Calu3 (cell line): ENCODE measurements at places on chromosomes 4 and X. TPM values are rescaled to one million over a fixed set of nuclear protein-coding genes. Genes with fewer than 3 reads are reported as not detected.
A peak's percentile ranks its signal among the peaks of the same experiment; 100 is the strongest.

- no peak for DNase-seq
- H3K36me3 ChIP-seq, result no peaks in the 10 kb centered on the region
- peak overlapping the region; percentile 84 for H3K27ac ChIP-seq
Measured at GRCh38 chr4:101155945-101156344, 191.4 kb downstream of the PPP3CA start.

CLNK gene
- not detected in 2 replicates for total RNA-seq

DNA sequence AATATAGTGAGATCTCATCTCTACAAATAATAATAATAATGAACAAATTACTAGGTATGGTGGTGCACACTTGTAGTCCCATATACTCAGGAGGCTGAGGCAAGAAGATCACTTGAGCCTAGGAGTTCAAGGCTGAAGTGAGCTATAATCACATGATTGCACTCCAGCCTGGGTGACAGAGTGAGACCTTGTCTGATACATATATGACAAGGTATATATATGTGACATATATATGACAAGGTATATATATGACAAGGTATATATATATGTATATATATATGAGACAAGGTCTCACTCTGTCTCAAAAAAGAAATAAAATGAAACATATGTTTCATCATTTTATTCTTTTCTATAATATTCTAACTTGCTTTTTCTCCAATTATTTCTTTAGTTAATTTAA lies 278.1 kb upstream of the TET2 start:
- no peaks in the 10 kb centered on the region for H3K27me3 ChIP-seq
- H3K36me3 ChIP-seq, result no peaks in the 10 kb centered on the region
- H3K27ac ChIP-seq, result no peak overlapping the region
- no peak overlapping the region for H3K4me3 ChIP-seq
- no peak for DNase-seq

GRCh38 chrX:130321550-130321949 lies 18.2 kb upstream of the SLC25A14 start:
- H3K4me1 ChIP-seq, result no peaks in the 10 kb centered on the region
- DNase-seq, result no peak
- no peak overlapping the region for H3K27ac ChIP-seq
- no peak overlapping the region for H3K4me3 ChIP-seq

GRCh38 chrX:56066016-56066415 lies 166.1 kb upstream of the KLF8 start:
- DNase-seq, result no peak
- no peak overlapping the region for H3K27ac ChIP-seq
- no peaks in the 10 kb centered on the region for H3K36me3 ChIP-seq
- no peak overlapping the region for H3K4me3 ChIP-seq

DNA sequence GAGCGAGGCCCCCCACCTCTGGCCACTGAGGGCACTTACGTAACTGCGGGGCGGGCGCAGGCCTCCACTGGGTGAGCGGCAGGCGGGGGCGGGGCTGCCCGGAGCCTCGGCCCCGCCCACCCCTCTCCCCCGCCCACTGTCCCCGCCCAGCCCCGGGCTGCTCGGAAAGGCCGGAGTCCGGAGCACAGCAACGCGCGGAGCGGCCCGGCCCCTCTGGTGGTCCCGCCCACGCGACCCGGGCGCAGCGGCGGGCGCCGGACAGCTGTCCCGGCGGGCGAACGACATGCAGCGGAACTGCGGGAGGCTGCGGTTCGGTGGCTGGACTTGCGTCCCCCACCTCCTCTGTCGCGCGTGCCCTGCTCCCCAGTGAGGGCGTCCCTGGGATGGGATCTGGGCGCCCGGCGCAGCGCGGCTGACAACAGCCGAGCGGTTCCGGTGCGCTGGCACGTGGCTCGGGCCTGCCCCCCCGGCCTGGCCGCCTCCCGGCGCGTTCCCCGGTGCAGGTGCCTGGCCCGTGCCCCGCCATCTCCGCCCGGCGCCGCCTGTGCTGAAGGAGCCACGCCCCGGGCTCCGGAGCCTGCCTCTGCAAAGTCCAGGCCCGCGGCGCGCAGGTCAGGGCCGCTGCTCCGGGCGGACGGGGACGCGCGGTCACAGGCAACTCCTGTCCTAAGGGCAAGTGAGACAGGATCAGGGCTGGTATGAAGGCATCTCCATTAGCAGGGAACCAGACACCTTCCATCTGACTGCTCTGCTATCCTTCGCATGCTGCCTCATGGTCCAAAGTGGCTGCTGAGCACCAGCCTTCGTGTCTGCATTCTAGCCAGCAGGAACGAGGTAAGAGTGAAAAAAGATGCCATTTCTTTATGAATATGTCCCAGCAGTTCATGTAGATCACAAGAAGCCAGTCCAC lies 21.8 kb upstream of the JAKMIP1 start:
- no peaks in the 10 kb centered on the region for H3K36me3 ChIP-seq
- no peak overlapping the region for H3K27ac ChIP-seq
- peaks cover 67% of the 10 kb centered on the region for H3K27me3 ChIP-seq
